Stimulated activated CD8-positive, alpha-beta memory T cell treated with anti-CD3 and anti-CD28 coated beads, Interleukin-15, amount 100 ng/mL, for 24 hours (primary cell): ENCODE measurements at places on chromosomes 5 and 9.

GRCh38 chr9:37574241-37574721, 1.9 kb downstream of the FBXO10 start:
- no peak for DNase-seq

GRCh38 chr5:171633776-171634470, 151.7 kb upstream of the SMIM23 start:
- no peak for DNase-seq

- no peak for DNase-seq
Observed at GRCh38 chr9:89412541-89412940, 85.4 kb downstream of the SEMA4D start.

GRCh38 chr5:1177826-1178528, 23.4 kb upstream of the SLC6A19 start:
- DNase-seq: no peak

GRCh38 chr5:152688561-152689249, 283.6 kb upstream of the NMUR2 start:
- DNase-seq: no peak

GRCh38 chr9:26955222-26955903, 849 bp upstream of the IFT74 start:
- DNase-seq: no peak
